ENCODE measurements at places on chromosomes 2 and 18.

GRCh38 chr18:12659904-12660605 lies 2.1 kb upstream of the SPIRE1 start:
- DNase-seq: peak; percentile 47

DNA sequence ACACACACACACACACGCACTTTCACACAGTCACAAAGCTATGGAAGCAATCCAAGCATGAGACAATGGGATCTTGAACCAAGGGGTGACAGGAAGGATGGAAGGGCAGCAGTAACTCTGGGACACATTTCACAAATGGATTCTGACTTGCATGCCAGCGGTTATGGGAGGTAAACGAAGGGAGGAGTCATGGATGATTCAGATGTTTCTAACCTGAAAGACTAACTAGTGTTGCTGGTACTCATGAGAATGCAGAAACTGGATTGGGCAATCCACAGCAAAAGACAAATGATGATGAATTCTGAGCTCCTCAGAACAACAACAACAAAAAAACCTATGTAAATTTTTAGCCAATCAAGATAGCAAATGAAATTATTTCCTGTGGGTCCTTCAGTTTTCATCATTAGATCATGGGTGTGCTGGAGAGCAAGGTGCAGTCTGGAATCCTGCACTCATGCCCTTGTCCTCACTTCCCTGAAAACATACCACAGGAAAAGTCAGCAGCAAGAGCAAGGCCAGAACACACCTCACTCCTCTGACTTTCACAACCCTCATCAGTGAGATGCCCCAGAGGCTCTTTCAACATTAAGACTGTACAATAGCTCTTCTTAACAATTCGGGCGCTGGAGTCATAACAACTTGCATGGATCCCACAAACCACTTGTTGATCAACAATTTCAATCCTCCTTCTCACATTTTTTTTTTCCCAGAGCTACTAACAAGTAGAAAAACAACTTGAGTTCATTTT lies 32.6 kb downstream of the ABCA12 start:
- no peak for DNase-seq

DNA sequence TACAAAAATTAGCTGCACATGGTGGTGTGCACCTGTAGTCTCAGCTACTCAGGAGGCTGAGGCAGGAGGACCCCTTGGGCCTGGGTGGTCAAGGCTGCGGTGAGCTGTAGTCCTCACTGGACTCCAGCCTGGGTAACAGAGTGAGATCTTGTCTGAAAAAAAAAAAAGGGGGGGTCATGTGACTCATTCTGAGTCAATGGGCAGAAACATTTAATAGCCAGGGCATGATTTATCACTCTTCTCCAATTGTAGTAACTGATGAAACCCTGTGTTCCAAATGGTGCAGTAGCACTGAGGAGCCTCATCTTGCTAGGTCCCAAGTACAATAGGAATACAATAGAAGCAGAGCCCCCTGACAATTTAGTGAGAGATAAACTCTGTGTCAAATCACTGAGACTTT lies 78.9 kb upstream of the CCDC68 start:
- DNase-seq: no peak

GRCh38 chr2:8643996-8644356 lies 37.9 kb upstream of the ID2 start:
- DNase-seq: no peak

GRCh38 chr2:191247381-191248057 lies 2.3 kb downstream of the MYO1B start:
- peak; percentile 74 for DNase-seq

DNA sequence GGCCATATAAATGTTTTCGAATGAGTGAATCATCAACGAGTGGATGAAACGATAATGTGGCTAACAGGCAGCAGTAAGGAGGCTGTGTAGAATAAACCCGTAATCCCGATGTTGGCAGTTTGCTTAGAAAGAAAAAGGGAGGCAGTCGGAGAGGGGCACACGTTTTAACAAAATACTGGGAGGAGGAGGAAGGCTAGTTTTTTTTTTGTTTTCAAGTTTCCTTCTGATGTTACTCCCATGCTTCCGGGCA lies 476 bp upstream of the MSH2 start:
- DNase-seq: peak; percentile 0

- DNase-seq: no peak
Measured at GRCh38 chr2:76861708-76862107, 660.5 kb downstream of the LRRTM4 start.

DNA sequence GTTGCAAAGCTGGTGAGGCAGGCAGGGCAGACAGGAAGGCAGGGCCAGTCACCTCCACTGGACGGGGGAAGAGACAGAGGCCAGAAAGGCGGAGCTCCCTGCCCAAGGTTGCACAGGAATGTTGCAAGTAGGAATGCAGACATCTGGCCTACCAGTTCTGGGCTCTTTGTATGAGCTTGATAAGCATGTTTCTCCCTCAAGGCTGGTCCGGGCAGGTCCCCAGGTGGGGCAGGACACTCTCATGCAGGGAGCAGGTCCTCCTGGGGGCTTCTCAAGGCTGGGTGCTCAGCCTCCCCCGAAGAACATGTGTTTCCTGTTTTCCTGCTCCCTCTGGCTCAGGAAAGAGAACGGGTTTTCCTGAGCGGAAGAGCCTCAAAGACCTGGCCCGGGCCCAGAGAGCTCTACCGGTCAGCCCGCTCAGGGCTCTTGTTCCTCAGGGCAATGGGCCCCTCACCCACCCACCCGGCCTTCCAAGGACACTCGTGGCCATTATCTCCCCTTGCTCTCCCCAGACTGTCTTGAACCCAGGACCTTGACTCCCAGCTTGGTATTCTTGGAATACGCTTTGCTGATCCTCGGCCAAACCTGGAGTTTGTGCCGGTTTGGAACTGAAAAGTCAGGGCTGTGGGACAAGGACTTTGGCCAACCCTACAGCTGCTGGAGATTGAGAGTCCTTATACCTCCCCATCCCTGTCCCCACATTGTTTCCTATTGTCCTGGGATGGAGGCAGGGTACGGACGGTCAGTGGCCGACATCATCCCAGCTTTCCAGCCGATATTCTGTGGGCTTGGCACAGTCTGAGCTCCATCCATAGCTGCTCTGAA lies 87.7 kb upstream of the HAAO start:
- no peak for DNase-seq

- DNase-seq: no peak
Measured at GRCh38 chr2:151878655-151879563, 50.7 kb upstream of the ARL5A start.

GRCh38 chr2:170026361-170026760 lies 151.6 kb upstream of the MYO3B start:
- DNase-seq: no peak

- no peak for DNase-seq
Measured at GRCh38 chr18:29711932-29712331, 1330.6 kb downstream of the DSC3 start.

DNA sequence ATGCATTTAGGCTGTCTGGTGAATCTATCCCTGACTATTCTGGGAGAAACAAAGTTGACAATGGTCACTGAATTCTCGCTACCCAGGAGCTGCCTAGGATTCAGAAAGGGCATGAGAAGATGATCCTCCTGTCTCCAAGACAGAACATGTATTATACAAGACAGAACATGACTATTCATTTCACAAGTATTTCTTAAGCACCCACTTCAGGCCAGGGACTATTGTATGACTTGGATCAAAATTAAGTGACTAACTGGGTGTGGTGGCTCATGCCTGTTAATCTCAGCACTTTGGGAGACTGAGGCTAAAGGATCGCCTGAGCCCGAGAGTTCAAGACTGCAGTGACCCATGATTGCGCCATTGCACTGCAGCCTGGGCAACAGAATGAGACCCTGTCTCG lies 235.8 kb upstream of the RAB12 start:
- DNase-seq: no peak

GRCh38 chr2:102155703-102156515 lies 13.4 kb downstream of the IL1R1 start:
- no peak for DNase-seq

DNA sequence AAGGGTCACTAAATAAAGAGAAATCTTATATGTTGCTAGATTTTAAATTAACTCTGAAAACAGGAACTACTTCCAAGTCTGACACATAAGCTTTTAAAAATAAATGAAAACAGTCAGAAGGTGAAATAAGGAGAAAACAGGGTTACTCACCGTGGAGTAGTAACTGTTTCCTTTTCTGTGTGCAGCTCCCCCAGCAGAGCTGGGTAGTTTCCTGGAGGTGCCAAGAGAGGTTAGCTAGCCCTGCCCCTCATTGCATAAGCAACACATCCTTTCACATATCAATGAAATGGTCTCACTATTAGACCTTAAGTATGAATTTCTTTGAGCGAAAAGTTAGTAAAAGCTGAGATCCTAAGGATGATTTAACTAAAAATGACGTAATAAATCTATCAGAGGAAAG lies 54.0 kb upstream of the GPR75 start:
- no peak for DNase-seq

DNA sequence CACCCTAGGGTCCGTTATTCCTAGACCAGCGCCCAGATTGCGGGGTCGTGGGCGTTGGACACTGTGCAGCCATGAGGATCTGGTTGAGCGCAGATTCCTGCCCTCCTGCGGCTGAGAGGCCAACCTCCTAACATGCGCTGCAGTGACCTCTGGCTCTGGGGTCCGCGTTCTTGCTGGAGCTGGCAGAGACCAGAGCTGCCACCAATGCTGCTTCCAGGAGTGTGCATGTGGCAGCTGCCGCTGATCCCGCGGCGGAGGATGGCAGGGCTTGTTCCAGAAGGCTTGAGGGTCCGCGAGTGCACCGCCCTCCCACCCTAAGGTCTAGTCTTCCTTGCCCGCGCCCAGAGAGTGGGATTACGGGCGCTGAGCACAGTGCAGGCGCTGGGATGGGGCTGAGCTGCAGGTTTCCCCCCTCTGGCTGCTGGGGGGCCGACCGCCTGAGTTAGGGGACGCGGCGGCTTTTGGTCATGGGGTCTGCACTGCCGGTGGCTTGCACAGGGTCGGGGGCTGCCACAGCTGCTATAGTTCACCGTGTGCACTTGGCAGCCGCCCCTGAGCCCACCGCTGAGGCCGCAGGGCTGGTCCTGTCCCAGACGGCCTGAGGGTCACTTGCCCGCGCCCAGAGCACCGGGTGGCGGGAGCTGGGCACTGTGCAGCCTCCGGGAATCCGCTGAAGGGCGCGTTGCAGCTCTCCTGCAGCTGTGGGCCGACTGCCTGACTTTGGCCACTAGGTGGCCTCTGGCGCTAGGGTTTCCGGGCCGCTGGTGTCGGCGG lies 145.9 kb downstream of the CCDC74A start:
- no peak for DNase-seq

DNA sequence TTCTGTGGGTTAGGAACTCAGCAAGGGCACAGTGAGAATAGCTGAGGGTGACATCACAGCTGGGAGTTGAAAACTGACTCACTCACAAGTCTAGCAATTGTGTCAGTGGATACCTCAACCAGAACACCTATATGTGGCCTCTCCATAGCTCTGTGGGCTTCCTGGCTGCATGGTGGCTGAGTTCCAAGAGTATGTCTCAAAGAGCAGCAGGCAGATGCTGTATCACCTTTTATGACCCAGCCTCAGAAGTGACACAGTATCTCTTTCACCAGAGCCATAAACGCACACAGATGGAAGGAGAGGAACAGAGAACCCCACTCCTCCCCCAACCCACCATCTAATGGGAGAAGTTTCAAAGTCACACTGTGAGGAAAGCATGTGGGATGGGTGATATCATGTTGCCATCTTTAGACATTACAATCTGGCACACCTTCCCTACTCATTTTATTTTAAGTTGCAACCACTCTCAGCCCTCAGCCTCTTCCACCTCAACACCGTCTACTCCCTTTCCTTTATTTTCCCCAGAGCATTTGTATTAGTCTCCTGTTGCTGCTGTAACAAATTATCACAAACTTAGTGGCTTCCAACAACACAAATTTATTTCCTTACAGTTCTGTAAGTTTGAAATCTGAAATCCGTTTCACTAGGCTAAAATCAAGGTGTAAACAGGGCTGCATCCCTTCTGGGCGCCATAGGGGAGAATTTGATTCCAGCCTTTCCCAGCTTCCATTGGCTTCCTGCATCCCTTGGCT lies 134.6 kb upstream of the SPATS2L start:
- DNase-seq: no peak

DNA sequence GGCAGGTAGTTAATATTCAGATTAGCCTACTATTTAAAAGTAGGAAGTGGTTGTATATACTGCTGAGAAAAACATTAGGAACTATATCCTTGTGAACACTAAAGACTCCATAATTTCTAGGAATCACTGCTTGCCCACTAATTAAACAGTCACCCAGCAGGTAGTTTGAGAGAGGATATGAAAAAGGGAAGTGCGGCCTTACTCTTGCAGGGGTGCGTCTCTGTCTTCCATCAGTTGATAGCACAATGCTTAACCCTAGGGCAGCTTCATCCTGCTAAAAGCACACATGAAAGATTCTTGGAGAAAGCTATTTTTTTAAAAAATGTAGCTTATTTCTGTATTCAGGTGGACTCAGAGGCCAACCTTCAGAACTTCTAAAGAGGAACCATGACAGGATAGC lies 53.1 kb upstream of the ATP5MC3 start:
- DNase-seq: no peak

Data from fibroblast of skin of left quadriceps (primary cell).